ENCODE measurements at places on chromosomes 4 and X.
A peak's percentile ranks its signal among the peaks of the same experiment; 100 is the strongest.

DNA sequence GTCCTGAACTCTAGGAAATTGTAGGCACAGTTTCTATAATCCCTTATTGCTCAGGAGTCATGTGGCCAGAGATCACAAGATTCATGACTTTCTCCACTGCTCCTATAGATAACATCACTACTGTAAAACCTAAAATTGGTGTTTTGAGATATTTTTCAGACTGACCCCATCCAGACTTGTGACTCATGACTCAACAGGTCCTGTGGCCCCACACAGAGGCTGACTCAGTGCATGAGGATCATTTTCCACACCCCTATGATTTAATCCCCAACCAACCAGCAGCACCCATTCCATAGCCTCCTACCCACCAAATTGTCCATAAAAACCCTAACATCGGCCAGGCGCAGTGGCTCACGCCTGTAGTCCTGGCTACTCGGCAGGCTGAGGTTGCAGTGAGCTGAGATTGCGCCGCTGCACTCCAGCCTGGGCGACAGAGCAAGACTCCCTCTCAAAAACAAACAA is 13.2 kb upstream of the XIAP start:
- DNase-seq, result no peak

DNA sequence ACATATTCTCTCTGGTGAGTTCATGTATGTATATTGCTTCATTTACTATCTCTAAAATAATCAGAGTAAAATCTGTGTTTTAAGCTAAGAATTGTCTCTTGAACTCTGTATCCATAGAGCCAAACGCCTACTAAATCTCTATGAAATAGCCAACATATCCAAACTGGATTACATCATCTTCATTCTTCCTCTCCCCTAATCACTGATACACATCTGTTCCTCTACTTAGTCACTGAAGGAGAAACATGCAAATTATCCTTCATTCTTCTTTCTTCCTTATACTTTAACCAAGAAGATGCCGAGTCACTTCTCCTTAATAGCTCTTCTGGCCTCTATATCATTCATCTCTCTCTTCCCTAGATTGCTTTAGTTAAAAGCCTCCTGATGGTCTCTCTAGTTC is 630.4 kb upstream of the FTHL17 start:
- DNase-seq, result no peak

- DNase-seq, result no peak
These were observed 14.0 kb downstream of the DIPK2B start for GRCh38 chrX:45186643-45187026.

GRCh38 chrX:24483596-24483995 is 18.5 kb downstream of the PDK3 start:
- no peak for DNase-seq

GRCh38 chr4:30855232-30855631 is 135.1 kb downstream of the PCDH7 start:
- no peak for DNase-seq

- no peak for DNase-seq
These were observed 868 bp downstream of the PLS3 start for GRCh38 chrX:115561605-115562479.

- DNase-seq, result peak; percentile 50
These were observed at the start of gene MAGED1 for GRCh38 chrX:51892921-51893745. TSS of gene MAGED1 (plus strand) at chrX:51893623. CDS start at chrX:51894305, 682 bp downstream.

DNA sequence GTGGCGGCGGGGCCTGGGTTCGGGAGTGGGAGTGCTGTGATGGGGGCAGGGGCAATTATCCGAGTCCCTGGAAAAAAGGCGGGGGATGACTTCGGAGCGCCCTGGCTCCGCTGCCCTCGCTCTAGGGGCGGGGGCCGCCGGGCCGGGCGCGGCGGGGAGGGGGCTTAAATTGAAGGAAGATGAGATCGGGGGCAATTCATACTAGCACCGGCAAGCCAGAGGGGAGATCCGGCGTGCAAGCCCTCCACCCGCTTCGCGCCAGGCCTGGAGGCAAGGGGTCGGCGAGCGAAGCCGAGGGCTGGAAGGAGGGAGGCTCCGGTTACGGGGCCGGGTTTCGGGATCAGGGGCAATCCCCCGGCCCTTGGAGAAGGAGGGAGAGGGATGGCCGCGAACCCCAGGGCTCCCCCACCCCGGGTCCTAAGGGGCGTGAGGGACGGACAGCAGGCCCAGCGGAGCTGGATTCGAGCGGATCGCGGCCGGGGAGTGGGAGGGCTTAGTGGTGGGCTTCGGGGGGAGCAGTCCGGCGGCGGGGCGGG is 1.2 kb downstream of the BCORL1 start:
- DNase-seq, result no peak

DNA sequence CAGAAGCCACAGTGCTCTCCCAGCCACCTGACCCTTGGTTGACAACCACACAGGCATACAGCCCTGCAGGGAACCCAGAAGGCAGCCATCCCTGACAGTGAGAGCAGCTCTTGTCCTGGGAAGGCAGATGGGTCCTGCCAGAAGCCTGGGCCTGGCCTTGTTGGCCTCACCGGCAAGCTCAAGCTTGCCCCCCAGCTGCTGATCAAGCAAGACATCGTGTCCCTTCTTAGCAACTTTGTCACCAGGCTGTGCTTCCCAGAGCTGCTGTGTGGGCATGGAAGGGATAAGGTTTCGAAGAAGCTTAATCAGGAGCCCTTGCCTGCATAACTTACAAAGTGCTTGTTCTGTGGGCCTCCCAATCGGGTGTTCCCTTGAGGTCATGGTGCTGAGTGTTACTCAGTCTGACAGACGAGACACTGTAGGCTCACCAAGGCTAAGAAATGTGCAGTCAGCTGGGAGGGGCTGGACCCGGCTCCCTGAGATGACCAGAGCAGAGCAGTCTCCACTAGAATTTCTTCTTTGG is 6.8 kb upstream of the ABLIM2 start:
- DNase-seq, result no peak

DNA sequence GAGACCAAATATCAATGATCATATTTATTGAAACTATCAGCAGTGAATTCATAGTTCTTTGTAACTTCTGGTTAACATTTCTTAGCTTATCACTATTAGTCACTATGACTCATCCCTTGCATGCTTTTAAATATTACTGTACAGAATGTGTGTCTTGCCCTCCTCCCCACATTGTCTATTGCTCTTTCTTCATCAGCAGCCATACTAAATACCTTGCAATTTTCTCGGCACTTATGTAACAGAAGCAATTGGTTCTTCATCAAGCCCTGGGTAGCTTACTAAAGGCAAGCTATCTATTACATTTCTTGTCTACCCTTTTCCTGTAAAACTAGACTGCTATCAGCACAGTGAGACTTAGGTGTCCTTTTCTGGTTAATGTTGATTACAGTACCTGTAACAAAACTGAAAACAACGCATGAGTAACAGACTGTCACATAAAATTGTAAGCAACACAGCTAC is 8.2 kb downstream of the KLHL4 start:
- no peak for DNase-seq

- no peak for DNase-seq
These were observed 72.8 kb downstream of the NSUN7 start for GRCh38 chr4:40822420-40823166.

- DNase-seq, result no peak
These were observed 11.0 kb upstream of the TBC1D8B start for GRCh38 chrX:106791495-106791894.

DNA sequence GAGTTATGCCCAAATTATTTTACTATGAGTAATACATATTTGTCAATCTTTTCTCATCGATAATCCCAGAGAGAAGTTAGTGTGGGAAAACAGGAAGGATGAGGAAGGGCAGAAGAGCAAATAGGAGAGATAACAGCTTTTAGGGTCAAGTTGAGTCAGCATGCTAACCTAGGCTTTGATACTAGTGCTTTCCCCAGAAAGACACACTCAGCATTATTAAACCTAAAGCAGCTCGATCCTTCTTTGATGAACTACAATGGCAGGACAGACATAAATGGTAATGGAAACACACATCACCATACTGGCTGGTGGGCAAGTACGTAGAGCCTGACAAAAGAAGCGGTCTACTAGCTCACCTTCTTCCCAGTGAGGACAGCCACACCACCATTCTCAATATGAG is 20.5 kb downstream of the AIFM1 start:
- DNase-seq, result no peak

GRCh38 chr4:7705062-7705461 is 234.6 kb downstream of the AFAP1 start:
- DNase-seq, result no peak

DNA sequence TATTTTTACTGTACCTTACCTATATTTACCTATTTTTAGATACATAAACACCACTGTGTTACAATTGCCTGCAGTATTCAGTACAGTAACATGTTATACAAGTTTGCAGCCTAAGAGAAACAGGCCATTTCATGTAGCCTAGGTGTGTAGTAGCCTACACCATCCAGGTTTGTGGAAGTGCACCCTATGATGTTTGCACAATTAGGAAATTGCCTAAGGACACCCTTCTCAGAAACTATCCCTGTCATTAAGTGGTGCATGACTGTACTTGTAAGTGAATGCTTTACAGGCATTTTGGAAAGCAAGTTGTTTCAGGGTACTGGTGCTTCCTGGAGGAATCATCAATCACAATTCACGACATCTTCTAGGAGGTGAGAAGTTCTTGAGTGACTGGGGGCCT is 991.8 kb upstream of the SLIT2 start:
- DNase-seq, result no peak

- no peak for DNase-seq
These were observed at the start of gene IQSEC2 for GRCh38 chrX:53281321-53281822. TSS of gene IQSEC2 (minus strand) at chrX:53281584.

DNA sequence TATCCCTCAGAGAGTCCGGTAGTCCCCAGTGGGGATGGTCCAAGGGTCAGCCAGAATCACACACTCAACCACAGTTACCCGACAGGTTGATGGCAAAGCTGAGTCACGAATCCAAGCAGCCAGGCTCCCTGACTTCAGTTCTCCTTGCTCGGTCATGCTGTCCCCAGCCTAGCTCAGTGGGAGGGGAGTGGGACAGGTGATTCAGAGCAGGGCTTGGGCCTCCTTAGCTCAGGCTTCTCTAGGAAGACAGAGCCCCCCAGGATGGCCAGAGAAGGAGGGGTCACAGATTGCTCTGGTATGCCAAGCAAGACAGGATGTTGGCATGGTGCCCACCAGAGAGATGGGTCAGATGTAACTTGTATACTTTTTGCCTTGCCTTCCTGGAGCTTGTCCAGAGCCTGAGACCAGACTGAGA is 66.5 kb downstream of the EFNB1 start:
- DNase-seq, result no peak

- DNase-seq, result no peak
These were observed 55.6 kb upstream of the TADA2B start for GRCh38 chr4:6987588-6987961.

DNA sequence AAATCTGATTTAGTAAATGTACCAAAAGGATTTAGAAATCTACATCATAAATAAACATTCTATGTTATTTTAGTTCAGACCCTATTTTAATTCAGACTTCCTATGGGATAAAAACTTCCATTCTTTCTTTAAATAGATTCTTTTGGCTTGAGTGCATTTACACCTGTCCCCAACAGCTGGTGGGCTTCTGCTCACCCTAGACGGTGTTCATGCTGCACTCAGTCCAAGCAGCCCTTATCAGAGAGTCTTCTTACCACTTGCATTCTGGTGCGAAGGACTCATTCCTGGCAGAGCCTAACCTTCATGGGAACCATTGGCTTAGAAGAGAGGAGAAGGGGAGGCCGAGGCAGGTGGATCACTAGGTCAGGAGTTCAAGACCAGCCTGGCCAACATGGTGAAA is 57.3 kb downstream of the NPNT start:
- no peak for DNase-seq

DNA sequence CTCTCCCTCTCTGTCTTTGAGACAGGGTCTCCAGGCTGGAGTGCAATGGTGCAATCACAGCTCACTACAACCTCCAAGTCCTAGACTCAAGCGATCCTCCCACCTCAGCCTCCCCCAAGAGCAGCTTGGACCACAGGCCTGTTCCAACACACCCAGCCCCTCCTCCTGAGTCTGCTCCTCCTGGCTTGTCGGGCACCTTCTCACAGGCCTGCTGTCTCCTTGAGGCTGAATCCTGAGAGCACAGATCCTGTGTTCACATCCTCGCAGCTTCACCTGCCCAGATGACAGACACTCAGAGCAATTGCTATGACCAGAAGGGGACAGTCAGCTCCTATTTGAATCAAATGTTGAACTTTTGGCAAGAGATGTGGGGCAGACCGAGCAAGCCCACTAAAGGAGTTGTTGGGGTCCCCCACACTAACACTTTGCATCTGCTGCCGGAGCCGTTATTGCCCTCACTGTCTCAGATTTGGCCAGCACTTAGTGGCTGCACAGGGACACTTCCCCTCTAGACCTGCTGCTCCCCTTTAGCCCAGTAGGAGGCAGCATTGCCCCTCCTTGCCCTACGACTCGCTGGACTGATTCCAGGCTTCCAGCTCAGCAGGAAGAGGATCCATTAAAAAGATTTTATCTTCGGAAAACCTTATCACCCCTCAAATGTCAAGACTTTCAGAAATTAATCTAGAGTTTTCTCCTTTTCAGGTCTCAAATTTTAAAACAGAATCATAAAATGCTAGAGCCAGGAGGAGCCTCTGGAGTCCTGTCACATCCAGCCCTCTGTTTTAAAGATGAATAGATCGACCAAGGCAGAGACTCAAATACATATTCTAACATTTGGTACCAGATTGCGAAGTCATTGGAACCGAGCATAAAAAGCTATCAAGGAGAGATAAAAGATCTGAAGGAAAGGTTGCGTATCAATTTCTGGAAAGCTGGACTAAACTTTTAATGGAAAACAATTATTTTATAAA is 113.7 kb downstream of the USP46 start:
- DNase-seq, result peak; percentile 12

GRCh38 chrX:134373736-134374135 is 86.2 kb upstream of the HPRT1 start:
- no peak for DNase-seq

DNA sequence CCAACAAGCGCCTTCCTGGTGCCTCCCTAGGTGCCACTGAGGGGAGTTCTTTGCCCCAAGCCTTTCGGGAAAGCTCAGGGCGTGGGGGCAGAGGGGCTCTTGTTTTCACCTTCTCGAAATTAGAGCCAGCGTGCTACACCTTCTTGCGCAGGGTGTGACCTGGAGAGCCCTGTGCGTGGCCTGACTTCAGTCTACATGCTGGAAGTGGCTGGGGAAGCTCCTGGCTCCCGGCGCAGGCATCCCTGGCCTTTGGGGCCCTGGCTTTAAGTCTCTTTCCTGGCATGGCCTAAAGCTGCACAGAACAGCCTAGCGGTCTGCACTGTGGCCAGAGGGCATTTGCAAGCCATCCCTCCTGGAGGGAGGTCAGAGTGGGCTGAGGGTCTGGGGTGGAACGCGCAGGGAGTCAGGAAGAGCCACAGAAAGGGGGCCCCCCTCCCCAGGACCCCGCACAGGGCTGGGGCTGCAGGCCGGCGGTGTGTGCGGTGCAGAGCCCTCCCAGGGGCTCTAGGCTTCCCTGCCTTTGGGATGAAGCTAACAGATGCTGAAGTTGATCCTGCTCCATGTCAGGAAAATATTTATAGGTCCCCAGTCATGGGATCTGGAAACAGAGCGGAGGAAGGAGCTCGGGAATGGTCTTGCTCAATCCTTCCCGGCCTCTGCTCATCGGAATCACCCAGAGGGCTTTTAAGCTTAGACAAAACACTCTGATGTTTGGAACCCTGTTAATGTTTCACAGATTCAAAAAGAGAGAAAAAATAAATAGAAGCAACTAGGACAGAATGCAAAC is 781 bp upstream of the SPON2 start:
- DNase-seq, result no peak

Measured in stimulated activated CD8-positive, alpha-beta memory T cell treated with anti-CD3 and anti-CD28 coated beads, Interleukin-15, amount 100 ng/mL, for 4 hours (primary cell).